ENCODE measurements at places on chromosomes 4 and X.

- no peak for DNase-seq
Measured at GRCh38 chrX:5220421-5220820, 1008.2 kb downstream of the NLGN4X start.

- no peak for DNase-seq
Measured at GRCh38 chr4:32003548-32003947, 1283.4 kb downstream of the PCDH7 start.

DNA sequence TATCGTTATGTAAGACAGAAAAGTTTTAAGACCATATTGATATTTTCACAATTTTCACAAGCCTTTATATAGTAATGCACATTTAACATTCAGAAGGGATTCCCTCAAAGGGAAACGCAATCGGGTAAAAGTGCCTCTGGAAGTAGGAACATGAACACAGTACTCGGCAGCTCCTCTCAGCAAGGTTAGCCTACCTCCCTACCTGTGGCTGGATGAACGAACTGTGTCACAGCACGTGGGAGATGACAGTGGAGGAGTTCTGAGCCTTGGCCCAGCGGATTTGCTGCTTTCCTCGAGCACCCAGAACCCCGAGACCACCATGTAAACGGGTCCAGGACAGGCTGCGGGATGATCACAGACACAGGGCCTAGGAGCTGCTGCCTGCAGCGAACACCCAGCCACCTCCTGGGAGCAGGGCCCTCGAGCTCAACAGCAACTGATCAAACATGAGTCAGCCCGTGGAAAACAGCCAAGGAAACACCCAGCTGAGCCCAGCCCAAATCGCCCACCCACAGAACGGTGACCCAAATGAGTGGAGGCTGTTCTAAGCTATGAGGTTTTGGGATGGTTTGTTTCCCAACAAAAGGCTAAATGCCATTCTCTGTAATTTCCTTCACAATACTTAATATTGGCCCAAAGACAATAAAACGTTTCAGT lies 30.4 kb downstream of the FAT1 start:
- DNase-seq: peak; percentile 82

DNA sequence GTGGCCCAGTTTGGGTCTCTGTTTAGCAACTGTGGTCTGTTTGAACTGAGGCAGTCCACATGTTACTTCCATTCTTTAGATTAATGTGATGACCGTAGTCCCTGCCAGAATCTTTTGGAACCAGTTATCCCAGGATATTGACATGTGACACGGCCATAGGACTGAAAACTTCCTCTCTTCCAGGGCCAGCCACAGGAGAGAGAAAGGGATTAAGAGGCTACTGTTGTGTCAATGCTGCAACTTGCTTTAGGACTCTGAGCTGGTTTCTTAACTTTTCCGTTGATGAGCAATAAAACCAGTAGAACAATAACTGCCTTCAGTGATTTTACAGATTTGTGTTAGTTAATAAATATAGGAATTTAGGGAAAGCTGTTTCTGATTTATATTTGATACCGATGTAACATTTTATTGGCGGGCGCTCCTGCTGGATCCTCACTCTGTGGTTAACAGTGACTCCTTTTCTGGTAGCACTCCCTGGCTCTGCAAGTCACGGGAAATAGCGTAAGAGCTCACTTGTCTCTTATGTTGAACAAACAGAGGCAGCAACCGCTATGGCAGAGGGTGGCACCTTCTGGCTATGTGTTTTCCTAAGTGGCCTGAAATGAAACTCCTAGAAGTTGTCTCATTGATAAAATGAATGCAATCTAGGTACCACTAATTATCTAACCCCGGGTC lies 2.5 kb downstream of the TENM3 start:
- no peak for DNase-seq

- DNase-seq: no peak
Measured at GRCh38 chr4:26609868-26610267, 26.0 kb downstream of the TBC1D19 start.

- no peak for DNase-seq
Measured at GRCh38 chr4:120753854-120754253, 168.7 kb downstream of the PRDM5 start.

- DNase-seq: no peak
Measured at GRCh38 chr4:136106753-136107152, 1425.5 kb downstream of the PCDH18 start.

DNA sequence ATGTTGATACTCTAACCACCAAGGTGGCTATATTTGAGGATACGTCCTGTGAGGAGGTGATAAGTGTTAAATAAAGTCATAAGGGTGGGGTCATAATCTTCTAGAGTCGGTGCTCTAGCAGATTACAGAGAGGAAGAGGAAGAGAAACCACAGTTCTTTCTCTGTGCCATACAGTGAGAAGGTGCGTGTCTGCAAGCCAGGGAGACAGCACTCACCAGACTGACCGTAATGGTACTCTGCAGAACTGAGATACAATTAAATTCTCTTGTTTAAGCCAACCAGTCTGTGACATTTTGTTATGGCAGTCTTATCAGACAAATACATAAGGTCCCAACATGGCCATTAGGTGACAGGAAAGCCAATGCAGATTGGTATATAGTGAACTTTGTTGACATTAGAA lies 480.9 kb upstream of the IGFBP7 start:
- no peak for DNase-seq

- no peak for DNase-seq
Measured at GRCh38 chr4:77009511-77010115, 60.1 kb downstream of the SEPTIN11 start.

- no peak for DNase-seq
Measured at GRCh38 chrX:122504026-122504425, 680.1 kb upstream of the GRIA3 start.

DNA sequence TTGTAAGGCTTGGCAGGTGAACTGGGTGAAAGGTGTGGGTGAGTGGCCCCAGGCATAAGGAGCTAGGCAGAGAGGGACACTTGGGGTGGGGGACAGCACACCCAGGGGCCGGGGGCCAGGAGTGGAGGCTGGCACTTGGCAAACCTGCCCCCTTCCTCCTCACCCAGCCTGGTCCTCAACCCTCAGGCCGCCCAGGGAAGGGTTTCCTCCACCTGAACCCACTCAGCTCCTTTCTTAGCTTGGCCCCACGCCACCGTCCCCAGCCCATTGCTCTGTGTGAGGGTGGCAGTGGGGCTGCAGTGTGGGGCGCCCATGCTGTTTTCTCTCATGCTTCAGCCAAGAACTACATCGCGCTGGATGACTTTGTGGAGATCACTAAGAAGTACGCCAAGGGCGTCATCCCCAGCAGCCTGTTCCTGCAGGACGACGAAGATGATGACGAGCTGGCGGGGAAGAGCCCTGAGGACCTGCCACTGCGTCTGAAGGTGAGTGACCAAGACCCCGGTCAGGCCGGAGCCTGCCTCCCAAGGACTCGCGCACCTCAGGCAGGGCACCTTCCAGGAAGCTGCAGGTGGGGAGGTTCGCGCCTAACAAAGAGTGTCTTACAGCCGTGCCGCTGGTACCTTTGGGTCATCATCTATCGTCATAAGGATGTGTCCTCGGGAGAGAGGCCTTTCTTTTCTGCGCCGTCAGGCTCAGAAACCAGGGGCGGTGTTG lies 25.2 kb downstream of the WFS1 start:
- DNase-seq: no peak

DNA sequence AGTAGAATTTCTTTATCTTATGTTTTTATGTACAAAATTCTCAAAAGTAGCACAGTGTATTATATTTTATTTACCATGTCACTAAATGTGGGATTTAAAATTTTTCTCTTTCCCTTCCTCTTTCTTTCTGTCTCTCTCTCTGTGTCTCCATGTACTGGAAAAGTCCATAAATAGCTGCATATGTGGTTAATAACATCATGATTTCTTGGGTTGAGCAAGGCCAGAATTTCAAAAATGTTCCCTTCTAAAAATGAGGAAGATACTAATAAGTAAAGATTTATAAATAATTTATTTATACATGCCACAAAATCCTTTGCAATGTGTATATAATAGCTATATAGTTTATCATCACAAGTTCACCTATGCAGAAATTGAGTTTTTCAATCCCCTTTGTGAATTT lies 29.1 kb upstream of the DKK2 start:
- DNase-seq: no peak

DNA sequence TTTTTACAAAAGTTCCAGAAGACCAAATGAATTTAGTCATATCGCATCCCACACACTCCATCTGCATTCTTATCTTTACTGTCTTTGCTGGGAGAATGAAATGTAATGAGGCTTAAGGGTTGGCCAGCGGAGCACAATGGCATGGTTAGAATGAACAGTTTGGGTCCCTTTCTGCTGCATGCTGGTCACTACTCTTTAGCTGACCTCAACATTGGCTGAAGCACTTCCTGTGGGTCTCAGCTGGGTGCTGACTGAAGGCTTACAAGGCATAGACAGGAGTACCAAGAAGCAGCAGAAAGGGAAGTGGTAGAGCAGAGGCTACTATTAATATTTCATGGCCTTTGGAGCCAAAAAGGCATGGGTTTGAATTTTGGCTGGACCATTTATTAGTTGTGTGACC lies 159.4 kb upstream of the GPC4 start:
- peak; percentile 30 for DNase-seq

DNA sequence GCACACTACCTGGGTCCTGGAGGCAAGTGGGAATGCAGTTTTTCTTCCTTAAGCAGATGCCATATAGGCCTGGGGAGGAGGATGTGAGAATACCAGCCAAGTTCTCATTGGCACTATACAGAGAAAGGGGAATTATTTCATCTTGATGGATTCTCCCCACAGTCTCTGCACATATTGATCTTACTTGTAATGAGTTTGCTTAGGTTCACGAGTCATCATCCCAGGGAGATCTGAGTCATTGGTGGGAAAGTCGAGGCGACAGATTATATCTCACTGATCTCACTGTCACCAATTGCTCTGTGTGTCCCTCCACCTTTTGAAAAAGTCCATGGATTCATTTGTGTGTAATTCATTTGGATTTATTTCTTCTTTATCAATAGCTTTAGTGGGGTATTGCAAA lies 156.8 kb downstream of the AR start:
- DNase-seq: no peak

- DNase-seq: no peak
Measured at GRCh38 chr4:56086073-56086541, 137.4 kb downstream of the CEP135 start.

- DNase-seq: no peak
Measured at GRCh38 chr4:171891038-171891437, 77.8 kb downstream of the GALNTL6 start.

DNA sequence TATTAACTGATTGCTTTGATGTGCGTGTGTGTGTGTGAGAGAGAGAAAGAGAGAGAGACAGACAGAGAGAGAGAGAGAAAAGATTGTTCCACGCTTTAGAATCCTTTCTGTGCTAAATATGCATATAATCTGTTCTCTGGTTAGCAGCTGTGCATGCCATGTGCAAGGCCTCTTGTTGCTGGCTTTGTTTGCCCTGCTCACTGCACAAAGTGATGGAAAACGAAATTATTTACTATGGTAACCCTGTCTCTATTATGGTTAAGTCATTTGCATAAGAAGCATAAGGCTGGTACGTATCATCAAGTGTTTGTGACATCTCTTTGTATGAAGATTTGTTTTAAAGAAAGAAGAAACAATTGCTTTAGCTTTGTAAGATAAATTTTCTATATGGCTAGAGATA lies 190.2 kb upstream of the POF1B start:
- no peak for DNase-seq

Measured in MG63 (cell line).